Endothelial cell of umbilical vein (primary cell): ENCODE measurements at places on chromosomes 1 and 21. TPM values are rescaled to one million over a fixed set of nuclear protein-coding genes. Genes with fewer than 3 reads are reported as not detected.

ABCA4 gene
- total RNA-seq: 4.9 and 5.0 TPM in 2 replicates

LRRC53 gene
- not detected in 2 replicates for total RNA-seq

RNU1-1 gene
- 1,319 and 2,019 TPM in 2 replicates for total RNA-seq

DCDC2B gene
- not detected in 2 replicates for total RNA-seq

FMO1 gene
- total RNA-seq: not detected in 2 replicates

KIF17 gene
- total RNA-seq: 0.72 and 1.5 TPM in 2 replicates

FCRLB gene
- total RNA-seq: 0.62 and 0.90 TPM in 2 replicates

ZBTB37 gene
- 4.9 and 5.9 TPM in 2 replicates for total RNA-seq

SV2A gene
- total RNA-seq: 3.9 and 5.4 TPM in 2 replicates

DNA sequence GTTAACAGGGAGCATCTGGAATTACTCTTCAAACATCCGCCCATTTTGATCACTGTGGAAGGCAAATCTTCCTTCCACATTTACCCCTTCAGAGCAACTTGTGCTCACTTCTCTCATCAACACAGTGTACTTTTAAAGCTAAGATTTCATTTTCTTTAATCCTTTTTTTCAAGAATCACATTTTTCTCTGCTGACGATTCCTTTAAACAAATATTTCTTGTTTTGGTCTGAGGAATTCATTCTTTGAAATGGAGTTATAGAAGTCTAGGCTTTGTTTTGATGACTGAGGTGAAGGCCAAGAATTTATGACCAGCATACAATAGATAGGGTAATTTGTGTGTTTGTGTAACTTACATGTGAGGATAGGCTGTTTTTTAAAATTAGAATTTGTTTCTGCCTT lies 25.6 kb downstream of the LRRC42 start:
- no peak for DNase-seq

GRCh38 chr1:168163670-168164069 lies 15.1 kb upstream of the TIPRL start:
- no peak for DNase-seq

DNA sequence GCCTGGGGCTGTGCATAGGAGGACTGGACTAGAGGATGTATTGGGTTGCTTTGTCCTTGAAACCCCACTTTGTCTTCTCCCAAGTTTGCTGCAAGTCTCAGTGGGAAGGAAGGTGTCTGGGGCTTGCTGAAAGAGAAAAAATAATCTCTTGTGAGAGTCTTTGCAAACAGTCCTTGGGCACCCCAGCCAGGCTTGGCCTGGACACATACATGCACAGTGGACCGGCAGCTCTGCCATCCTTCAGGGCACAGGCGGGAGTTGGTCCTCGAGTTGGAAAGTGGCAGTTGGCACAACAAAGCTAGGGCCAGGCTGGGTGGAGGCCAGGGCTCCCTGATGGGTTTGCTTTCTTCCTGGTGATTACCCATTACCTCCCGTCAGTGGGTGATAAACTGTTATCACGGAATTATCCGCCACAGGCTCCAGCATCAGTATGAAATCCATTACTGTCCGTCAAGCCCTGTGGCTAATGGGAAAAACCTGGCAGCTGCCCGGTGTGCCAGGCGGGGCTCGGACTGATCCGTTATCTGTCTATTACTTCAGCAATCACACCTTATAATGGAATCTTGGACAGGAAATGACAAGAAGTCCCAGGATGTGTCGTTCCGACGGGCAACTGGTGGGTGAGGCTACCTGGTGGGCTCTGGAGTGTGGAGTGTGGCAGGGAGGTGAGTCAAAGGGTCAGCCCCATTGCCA lies 265.7 kb downstream of the GRIK3 start:
- no peak for DNase-seq

GRCh38 chr1:60848583-60849188 lies 233.7 kb upstream of the NFIA start:
- DNase-seq: peak; percentile 79

DNA sequence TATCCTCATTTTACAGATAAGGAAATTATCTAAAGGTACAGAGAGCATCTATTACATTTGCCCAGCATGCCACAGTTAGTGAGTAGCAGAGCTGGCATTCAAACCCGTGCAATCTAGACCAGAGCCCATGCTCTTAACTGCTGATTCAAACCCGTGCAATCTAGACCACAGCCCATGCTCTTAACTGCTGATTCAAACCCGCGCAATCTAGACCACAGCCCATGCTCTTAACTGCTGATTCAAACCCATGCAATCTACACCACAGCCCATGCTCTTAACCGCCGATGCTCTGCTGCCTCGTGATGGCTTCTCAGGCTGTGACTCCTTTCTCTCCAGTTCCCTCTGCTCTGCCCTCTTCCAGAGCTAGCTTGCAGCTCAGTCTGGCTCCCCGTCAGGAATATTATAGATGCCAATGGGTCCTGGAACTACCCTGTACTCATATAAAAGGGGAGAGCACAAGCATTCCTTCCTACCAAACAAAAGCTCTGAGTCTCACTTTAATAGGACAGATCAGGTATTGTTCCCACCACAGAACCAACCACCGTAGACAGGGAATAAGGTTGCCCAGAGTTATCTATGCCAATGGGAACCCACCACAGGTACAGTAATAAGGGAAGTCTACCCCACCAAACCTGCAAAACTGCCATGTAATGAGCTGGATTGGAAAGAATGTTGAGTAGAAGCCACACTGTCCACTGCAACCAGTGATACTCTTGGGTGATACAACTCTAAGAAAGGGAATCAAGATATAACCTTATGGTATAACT lies 78.4 kb downstream of the SMYD3 start:
- no peak for DNase-seq

GRCh38 chr1:153587314-153587713 lies 21.7 kb upstream of the S100A2 start:
- DNase-seq: no peak

DNA sequence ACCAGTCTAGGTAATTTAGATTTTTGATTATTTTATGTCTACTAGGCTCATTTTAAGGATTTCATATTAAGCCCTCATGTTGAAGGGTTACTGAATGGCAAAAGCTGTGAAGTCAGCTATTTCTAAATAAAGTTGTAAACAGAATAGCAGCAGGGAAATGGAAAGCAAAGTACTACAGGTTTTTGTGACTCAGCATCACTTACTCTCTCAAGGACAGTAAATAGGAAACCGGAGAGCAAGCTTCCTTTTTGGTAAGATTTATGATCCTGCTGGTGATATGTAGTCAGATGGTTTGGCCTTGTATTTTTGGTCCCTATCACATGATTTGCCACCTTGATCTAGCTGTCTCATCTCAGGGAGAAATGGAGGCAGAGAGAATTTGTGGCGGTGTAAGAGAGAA lies 226.0 kb downstream of the RPS6KC1 start:
- DNase-seq: peak; percentile 53

DNA sequence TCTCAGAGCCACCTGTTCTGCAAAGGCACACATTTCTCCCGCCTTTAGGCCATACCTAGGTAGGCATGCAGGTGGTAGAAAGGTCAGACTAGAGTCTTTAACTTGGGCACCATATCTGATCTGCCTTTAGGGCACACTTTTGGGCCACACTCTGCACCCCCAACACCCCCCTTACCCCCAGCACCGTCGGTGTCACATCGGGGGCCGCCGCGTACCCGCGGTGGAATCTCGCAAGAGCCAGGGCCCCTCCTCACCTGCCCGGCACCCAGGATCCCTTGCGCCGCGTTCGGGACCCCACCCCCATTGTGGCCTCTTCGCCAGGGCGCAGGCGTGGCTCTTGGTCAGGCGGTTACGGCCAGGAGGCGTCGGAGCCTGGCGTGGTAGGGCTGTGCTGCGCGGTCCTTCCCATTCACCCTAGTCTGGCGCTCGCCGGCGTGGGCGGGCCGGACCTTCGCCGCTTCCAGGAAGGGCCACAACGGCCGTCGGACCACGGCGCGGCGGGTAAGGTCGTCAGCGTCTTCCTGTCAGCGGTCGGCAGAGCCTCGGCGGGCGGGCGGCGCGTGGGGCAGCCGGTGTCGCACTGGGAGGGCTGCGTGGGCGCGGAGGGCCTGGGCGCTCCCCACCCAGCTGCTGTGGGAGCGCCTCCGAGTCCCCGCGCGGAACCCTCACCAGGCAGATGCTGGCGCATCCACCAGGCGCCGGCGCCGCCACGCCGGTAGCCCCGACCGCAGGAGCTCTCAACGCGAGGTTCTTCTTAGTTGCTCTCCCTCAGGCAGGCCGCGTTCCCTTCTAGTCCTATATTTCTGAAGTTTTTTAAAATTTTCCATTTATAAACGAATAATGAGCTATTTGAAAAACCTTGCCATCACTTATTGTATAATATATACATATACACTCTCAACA lies at the start of gene DNAH14:
Gene DNAH14 (plus strand): TSS at position 341 of the 903 bp plus-strand sequence. CDS start 23,028 bp downstream, outside the sequence.
- DNase-seq: peak; percentile 73

- DNase-seq: no peak
These were observed 59.2 kb downstream of the SLC16A1 start for GRCh38 chr1:112896783-112897182.

- peak; percentile 81 for DNase-seq
These were observed at the start of gene MOV10 for GRCh38 chr1:112674440-112674985. TSS of gene MOV10 (plus strand) at chr1:112674659. CDS start at chr1:112674913, 254 bp downstream.

- no peak for DNase-seq
These were observed 17.9 kb downstream of the TNFRSF25 start for GRCh38 chr1:6447818-6448748.

DNA sequence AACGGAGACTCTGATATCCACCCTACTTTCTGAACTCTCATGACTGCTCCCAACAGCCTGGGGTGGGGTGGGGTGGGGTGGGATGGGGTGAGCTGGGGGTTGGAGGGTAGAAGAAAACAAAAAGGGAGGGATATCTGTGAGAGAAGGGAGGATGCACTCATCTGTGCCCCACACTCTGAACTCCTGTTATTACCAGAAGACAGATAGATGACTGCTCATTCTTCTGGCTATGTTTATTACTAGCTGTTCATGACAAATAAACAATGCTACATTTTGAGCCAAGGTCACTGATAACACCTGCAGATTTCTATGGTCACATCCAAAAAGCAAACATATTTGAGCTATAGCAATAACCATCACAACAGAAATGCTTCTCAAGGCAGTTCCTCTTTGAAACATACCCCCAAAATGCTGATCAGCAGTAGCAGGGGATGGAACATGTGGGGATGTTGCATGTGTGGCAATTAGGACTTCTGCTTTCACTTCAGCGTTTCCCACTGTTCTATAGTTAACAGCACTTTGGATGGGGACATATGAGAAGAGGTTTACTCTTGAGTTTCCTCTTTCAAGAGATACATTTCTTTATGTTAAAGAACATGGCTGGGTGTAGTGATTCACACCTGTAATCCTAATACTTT lies 43.3 kb downstream of the GPR3 start:
- DNase-seq: no peak

DNA sequence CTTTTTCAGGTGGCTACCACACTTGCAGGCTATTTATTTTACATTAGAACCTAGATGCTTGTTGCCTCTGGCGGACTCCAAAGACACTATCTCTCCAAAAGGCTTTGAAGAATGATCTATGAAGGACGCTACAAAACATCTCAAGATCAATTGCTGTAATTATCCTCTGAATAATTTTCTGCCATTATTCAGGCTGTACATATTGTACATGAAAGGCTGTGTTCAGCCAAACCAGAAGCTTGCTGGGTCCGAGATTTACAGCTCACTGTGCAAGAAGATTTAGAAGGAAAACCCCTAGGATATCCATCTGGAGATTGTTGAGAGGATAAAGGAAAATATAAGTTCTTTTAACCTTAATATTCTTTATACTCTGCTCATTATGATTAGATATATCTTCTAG lies 523.6 kb upstream of the PLXNA2 start:
- DNase-seq: no peak

DNA sequence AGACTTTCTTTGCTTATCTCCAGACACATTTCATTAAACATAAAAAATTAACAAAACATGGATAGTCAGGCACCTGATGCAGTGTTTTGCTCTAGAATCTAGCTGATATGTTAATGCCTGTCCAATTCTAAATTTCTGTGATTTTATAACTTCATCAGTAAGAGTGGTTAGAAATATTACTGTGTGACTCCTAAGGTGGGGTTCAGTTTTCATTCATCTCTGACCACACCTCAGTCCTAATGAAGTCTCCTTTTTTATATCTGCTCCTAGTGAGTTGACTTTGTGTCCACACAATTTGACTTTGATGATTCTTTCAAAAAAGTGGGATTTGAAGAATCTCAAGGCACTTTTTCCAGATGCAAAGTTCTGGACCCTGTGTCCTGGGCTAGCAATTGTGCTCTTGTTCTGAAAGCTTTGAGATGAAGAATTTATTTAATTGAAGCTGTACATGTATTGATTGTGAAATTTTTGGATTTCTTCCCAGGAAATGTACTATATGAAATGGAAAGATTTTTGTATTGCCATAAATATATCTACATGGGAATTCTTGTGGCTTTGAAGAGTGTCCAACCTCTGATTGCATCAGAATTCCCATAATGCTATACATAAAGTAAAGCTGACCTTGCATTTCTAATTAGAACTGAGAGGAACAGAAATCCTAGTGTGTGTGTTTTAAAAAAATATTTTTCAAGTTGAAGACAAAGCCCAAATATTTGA lies 111.2 kb downstream of the GIPC2 start:
- no peak for DNase-seq

DNA sequence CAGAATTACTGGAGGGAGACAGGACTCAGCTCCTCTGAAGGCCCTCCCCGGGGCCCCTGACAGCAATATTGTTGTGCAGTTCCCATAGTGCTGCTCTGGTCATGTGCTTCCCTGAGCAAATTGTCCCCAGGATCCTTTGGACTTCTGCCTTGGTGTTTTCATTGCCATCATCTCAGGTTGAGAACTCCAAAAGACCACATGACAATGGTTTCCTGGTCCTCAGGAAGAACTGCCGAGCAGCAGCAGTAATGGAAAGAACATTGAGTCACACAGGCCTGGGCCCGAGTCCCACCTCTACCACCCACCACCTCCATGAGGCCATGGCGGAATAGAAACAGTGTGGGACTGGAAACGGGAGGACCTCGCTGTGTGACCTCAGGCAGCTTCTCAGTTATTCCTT lies 6.3 kb upstream of the CTTNBP2NL start:
- peak; percentile 85 for DNase-seq

DNA sequence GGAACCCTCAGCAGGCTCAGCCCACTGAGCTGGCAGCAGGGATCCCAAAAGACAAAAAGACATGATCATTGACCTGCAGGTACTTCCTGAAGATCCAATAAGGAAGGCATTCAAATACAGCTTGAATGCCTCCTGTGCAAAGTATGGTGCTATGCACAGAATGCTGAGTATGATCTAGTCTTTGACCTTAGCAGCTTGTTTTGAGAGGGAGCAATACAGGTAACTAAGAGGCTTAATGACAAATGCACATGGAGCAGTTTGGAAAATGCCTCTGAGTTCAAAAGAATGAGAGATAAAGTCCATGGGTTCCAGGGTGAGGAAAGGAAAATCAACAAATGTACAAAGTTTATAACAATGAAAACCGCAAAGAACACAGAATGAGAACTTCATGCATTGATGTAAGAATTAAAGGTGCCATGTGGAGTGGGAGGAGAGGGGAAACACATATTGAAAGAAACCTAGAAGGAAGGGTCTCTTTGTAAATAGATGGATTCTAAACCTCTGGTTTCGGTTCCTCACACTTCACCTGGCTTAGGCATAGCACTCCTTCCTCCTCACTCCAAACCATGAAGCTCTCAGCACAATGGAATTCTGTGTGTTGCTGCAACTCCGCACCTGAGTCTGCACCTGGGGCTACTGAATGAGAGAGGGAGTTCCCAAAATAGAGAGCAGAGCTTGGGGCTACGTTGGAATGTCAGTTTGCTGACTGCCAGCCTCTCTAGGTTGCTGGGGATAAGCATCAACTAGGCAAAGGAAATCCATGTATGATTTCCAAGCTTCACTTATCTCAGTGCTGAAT lies 77.6 kb downstream of the PLXNA2 start:
- no peak for DNase-seq

- DNase-seq: no peak
These were observed 132.7 kb upstream of the RUNX3 start for GRCh38 chr1:25062621-25063255.

- no peak for DNase-seq
These were observed 108.6 kb downstream of the SIM2 start for GRCh38 chr21:36807422-36807928.

GRCh38 chr1:186212568-186213224 lies 162.4 kb downstream of the TPR start:
- peak; percentile 88 for DNase-seq
